ENCODE measurements at places on chromosomes 3 and 15.

- no peak for DNase-seq
Measured at GRCh38 chr3:52811452-52812011, 16.9 kb downstream of the ITIH3 start.

DNA sequence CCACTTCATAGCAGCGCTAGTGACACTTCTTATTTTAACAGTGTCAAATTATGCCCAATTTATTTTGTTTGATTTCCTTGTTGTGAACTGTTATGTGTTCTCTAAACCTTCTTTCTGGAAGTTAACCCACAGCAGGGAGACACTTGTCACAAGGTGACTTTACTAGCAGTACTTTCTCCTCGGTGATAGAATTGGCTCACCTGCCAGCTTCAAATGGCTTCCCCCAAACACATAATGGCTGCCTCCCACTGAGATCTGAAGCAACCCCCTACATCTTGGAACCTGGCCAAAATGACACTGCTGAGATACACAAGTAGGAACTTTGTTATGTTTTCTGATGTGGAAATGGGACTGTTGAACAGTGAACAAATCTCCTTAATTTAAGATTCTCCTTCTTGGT, 238.8 kb upstream of the DPH6 start:
- no peak for DNase-seq

DNA sequence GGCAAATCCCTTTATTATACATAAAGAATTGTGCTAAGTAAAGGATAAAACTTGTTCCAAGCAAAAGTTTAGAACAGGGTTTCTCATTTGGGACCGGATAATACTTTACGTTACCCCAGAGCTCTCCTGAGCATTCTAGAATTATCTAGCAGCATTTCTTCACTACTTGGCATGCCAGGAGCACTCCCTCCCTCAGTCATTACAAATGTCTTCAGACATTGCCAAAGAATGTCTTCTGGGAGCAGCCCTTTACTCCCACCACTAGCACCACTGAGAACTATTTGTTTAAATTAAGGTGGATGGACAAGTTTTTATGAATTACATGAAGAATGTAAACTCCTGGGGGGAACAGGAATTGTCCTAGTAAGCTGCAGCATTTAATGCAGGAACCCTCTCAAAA, 516.4 kb downstream of the GBE1 start:
- no peak for DNase-seq

- no peak for DNase-seq
Measured at GRCh38 chr3:112390783-112391641, 58.1 kb downstream of the CD200 start.

DNA sequence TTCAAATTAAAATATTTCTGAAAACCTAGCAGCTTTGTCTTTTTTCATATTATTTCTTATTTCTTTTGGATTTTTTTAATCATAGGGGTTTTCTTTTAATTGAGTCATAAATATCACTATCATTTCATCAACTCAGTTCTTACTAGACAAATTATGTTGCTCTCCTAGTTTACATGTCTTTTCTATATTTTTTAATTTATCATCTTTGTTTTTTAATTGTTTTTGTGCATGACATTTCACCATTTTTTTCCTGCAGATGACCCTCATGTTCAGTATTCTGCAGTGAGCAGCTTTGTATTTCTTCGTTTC, 89.9 kb downstream of the RASA2 start:
- DNase-seq, result no peak

DNA sequence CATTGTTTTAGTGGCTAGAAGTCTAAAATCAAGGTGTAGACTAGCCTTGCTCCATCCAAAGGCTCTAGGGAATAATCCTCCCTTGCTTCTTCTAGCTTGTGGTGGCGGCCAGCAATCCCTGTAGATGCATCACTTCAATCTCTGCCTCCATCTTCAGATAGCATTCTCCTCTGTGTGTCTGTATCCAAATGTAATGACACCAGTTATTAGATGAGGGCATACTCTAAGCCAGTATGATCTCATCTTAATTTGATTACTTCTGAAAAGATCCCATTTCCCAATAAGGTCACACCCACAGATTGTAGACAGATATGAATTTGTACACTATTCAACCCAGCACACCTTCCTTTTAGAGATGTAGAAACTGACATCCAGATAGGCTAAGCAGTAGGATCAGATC, 334.5 kb upstream of the KCNMB2 start:
- DNase-seq, result no peak

GRCh38 chr3:15241341-15241740, 35.3 kb downstream of the CAPN7 start:
- peak; percentile 46 for DNase-seq

DNA sequence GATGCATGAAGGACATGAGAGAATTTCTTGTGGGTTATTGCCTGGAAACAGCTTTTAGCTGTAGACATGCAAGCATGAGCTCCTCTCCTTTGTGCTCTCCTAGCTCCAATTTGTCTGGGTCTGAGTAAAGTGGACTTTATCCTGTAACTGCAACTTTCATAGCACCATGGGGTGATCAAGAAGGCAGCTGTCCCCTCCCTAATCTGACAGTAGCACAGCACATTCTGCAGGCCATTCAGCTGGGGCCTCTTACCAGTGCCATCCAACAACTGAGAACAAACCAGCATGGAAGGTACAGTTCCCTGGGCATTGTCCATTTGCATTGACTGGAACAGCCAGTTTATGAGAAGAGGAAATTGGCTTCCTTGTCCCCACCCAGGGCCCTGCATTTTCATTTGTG, 7.7 kb upstream of the RAB27A start:
- DNase-seq, result no peak

- no peak for DNase-seq
Measured at GRCh38 chr15:81117581-81117980, 16.5 kb upstream of the CFAP161 start.

DNA sequence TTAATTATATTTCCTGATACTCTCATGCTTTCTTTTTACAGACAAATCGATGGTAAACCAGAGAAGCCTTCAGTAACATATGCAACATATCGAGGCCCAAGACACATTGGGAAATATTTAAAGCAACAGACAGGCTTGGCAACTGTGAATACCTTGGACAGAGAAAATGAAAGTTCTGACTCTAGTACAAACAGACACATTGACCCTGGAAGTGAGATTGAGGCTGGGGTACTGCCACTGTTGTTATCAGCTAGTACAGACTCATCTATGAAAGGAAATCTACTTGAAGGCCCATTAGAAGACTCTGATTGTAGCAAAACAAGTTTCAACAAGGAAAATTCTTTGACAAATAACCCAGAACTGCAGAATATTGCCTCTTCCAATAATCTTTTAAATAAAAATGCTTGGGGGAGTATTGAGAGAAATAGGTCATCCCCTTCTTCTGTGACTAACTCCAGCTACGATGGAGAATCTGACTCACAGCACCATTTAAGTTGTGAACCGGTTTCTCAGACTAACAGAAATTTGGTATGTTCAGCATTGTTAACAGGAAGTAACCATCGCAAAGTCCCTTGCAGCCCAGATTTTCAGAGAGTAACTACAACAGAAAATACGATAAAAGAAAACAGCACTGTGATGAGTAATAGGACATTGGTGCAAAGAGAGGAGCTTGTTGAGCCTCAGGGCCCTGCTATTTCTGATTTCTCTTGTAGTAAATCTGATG, 50.2 kb downstream of the CRYBG3 start:
- peak; percentile 10 for DNase-seq

GRCh38 chr15:80856400-80856799, 77.2 kb downstream of the CEMIP start:
- DNase-seq, result no peak

GRCh38 chr15:23472033-23472432, 25.0 kb upstream of the GOLGA6L2 start:
- no peak for DNase-seq

DNA sequence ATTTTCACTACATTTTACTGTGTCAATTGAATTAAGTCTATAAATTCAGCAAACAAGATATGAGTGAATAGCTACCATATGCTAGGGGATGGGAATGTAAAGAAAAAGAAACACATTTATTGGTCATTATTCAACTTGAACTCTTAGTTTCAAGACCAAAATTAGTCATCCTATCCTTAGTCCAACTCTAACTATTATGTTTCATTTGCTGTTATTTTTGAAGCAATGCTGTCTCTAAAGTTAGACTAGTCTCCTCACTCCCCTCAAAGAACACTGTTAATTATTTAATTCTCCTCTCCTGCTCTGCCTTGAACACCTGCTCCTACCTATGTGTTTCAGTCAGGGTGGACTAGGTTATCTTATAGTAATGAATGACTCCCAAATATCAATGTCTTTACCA, 920.9 kb downstream of the TUSC7 start:
- no peak for DNase-seq

DNA sequence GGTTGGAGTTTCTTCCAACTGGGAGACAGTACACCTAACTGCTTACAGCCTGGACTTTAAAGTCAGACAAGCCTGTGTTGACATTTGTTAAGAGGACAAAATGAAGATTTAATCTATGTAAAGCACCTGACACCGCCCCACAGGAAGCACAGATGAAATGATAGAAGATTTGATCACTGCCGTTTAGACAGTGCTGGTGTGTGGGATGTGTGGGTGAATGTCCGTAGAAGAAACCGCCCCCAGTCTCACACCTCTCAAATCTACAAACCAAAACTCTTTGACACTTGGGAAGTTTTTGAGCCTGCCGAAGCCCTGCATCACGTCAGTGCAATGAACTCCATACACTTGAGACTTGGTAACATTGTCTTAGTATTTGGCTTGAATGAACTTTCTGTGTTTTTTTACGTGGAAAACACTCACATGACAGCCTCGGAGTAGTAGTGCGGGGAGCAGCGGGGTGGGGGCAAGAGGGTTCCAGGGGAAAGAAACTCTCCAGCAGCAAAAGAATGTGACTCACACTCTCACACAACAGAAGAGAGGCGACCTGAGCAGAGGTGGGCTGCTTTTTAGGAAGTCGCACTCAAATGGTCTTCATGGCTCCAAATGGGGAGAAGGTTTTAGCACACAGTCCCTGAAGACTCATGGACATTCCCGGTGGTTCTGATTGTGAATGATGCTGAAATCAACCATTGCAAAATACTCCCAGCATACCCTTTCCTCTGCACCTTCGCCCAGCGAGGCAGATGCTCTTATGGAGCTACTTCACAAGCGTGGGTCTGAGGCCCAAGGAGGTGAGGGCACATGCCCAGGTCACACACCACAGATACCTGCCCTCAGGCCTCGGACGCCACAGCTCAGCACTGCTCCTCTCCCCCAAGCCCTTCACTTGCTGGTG, 79.2 kb downstream of the SRGAP3 start:
- no peak for DNase-seq

- no peak for DNase-seq
Measured at GRCh38 chr15:79960502-79961212, 10.3 kb downstream of the BCL2A1 start.

DNA sequence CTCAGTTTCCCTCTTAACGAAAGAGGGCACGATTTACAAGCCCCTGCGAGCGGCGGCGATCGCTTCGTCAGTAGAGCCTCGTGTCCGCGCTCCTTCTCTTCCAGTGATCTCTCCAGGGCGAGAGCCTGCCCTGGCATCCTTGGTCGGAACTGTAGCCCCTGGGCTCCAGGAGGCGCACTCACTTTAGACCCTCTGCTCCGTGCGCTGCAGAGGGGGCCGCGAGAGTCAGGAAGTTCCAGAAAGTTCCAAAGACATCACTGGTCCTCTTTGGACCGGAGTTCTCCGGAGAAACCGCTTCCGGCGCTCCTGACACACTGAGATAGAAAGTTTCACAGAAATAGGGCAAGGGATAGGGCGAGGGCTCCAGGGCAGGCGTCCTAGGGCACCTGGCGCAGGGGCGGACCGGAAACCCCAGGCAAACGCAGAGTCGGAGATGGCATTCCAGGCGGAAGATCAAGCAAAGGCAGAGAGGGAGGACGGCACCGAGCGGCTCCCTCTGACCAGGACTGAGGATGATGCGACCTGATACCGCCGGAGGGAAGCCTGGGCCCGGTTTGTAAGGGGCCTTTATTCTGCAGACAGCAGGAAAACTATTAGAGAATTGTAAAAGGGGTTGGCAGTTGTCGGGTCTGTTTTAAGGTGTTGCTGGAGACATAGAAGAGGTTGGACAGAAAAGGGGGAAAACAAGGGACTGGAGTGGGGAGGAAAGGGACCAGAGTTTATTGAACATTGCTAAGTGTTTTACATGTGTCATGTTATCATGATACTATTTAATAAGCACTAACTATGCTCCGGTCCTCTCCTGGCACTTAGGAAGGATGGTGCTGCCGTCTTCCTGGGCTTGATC, 1.3 kb upstream of the CPEB1 start:
- DNase-seq, result no peak

DNA sequence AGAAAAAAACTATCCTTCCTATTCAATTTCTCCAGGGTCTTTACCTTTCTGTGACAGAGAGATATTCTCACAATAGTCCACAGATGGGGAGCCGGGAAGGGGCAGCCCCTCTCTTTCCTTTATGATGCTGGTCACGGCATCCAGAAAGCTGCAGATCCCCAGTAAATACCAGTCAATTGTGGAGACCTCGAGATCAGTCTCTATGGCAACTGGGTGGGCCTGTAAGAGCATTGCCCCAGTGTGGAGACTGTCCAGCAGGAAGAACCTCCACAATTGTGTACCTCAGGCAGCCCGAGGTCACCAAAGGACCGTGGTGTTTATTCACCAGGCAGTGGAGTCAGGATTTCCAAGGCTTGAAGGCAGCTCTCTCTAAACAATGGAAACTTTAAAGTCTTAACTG, 291.2 kb downstream of the NTRK3 start:
- DNase-seq, result no peak

GRCh38 chr3:148146241-148146640, 551.5 kb upstream of the AGTR1 start:
- no peak for DNase-seq

DNA sequence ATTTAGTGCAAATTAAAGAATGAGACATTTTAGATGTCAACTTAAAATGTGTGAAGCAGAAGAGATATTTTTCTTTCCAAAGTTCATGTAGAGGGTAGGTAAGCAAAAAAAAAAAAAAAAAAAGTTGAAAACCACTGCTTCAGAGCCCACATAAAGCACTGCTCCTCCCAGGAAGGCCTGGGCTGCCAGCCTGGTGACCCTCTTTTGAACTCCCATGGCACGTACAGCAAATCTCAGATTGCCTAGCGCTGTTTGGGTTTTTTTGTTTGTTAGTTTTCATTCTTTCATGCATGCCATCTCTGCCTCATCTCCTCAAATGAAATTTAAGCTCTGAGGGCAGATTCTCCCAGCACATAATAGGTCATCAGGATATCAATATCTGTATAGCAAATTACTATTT, 120.1 kb downstream of the SRGAP3 start:
- DNase-seq, result no peak
